Cardiac fibroblast (primary cell): ENCODE measurements at places on chromosomes 1 and 21.

DNA sequence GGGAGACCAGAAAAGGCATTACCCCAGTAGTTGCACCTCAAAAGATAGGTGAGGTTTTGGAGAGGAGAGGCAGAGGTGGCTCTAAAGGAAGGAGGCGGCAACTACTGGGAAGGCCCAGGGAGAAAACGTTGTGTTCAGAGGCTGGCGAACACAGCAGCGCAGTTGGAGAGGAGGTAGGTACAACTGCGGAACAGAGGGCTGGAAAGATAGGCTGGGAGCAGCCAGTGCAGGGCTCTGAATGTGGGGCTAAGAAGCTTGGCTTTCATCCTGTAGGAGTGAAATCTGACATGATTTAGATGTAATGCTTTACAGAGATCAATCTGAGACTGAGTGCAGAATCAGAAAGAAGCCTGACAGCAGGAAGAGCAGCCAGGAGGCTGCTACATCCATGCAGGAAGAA, 13.0 kb downstream of the RIMS3 start:
- no peak for DNase-seq

GRCh38 chr1:168085401-168085872, 51.3 kb downstream of the GPR161 start:
- DNase-seq = no peak

GRCh38 chr1:978069-978834, 3.6 kb downstream of the PERM1 start:
- no peak for DNase-seq

DNA sequence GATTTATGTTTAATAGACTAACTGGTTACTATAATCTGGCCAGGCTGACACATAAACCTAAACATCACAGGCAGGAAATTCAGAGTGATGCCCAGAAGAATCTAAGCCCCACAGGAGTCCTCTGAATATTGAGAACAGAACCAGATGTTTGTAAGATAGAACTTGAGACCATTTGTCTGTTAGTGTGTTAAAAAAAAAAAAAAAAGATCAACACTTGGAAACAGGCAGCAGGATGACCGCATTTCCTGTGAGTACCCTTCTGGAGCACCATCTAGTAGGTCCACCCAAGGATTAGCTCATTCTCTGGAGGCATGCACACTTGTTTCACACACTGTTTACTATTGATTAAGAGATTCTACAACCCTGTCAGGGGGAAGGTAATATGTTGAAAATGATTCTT, 111.4 kb upstream of the VANGL1 start:
- peak; percentile 31 for DNase-seq

DNA sequence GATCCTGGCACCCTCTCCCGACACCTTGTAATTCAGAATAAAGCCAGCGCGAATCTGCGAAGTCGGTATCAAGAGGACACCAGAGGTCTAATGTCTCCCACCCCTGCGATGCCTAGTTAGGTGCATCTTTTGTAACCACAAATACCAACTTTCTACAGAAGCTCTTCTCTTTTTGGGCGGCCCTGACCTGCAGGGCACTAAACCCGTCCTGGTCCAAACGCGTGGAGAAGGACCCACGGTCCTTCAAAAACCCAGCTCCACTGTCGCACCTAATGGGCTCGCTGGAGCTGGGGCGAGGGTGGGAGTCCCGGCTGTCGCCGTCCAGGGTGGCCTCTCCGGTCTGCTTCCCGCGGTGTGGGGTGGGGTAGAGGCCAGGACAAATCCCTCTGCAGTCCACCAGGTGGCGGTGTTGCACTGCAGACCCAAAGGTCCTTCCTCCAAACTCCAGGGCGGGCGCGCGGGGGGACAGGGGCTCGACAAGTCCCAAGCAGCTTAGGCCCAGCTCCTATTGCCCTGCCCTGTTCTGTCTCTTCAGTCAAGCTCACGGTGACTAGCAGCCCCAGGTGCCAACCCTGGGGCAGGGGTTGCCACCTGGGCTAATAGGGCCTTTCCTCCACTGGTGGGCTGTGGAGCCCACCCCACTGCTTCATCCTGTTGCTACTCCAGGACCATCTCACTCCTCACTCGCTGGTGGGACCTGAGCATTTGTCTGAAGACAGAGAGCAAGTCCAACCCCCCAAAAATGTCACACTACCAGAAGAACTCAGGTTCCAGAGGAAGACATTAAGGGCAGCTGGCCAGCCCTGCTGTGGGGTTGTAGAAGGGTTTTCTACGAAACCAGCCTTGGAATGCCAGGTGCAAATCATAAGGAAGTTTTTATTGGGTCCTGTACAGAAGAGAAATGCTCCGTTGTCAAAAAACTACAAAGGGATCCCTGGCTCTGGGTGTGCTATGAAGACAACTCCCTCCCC, 2.8 kb downstream of the HES3 start:
- peak; percentile 77 for DNase-seq

DNA sequence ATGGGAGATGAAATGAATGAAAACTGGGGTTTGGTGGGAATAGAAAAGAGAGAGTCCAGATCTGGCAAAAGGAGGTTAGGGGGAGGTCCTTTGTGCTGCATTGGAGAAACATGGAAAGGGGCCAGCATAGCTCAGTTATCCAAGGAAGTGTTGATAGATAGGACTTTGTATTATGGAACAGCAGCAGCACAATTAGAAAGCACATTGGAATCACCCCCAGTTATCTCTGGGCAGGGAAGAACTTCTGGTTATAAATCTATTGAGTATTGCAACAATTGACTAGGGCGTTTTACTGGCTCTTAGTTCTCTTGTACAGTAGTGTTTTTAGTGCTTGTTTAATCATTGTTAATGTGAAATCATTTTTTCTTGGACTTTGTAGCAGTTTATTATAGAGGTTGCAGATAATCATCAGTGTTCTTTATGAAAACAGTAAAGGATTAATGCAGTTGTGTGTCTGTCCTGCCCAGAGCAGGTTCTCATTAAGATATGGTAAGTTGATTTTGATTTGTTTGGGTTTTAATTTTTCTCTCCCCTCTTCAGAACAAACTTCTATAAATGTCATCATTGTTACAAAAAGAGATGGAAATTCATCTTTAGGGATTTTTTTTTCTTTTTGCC, 76.6 kb downstream of the NR5A2 start:
- peak; percentile 51 for DNase-seq

GRCh38 chr1:15277447-15277838, 30.4 kb downstream of the FHAD1 start:
- DNase-seq = no peak

DNA sequence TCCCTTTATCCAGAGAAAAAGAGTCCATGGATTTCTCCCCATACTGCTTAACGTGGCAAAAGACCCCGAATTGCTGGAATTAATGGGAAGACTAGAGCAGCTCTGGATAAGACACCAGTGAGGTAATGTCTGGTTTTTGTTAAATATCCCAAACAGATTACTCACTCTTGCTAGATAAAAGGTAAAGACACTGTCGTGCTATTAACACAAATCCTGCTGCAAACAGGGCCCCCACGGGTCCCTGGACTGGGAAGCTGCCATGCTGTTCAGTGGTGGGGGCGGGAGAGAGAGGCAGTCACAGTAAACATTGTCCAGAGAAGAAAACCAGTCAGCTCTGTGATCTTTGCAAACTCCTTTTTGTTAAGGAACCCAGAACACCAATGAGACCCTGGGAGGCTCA, 15.2 kb upstream of the SRP9 start:
- peak; percentile 57 for DNase-seq

DNA sequence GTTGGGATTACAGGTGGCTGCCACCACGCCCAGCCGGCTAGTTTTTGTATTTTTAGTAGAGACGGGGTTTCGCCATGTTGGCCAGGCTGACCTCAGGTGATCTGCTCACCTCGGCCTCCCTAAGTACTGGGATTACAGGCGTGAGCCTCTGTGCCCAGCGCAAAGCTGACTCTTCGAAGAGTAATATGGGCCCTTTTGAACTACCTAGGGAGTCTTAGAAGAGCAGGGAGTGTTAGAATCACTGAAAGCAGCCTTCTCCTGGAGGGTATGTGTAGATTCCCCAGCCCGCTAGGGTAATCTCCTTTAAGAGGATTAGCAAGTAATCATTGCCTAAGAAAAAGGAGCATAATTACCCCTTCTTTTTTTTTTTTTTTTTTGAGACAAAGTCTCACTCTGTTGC, 6.5 kb upstream of the MAST2 start:
- no peak for DNase-seq

DNA sequence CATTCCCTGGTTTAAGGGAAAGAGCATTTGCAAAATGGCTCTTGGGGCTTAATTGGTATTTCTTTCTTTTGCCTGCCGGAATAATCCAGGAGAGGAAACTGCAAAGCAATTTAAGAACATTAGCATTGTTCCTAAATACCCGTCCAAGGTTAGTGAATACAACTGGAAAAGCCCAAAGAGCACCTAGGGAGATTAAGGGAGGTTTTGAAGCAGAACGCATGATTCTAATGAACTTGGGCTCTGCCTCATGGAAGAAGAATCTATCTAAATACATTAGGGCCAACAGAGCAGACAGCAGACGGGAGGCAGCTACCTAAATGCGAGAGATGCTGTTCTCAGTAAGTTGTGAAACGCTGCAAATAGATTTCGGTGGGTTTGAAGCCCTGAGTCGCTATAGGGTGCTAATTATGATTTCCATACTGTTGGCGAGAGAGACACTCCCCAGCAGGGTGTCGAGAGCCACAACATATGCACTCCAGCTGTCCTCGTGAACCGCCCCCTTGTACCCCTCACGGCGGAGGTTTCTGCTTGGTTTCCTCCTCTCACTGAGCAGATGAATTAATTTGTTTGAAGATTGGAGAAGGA, 326.7 kb upstream of the CAMK1G start:
- no peak for DNase-seq

- no peak for DNase-seq
Observed at GRCh38 chr1:116254776-116255175, 118.3 kb upstream of the ATP1A1 start.
